Mesenteric fat pad (tissue), 1 donor: ENCODE measurements at places on chromosomes 7 and 10. TPM values are rescaled to one million over a fixed set of nuclear protein-coding genes. Genes with fewer than 3 reads are reported as not detected.
A peak's percentile ranks its signal among the peaks of the same experiment; 100 is the strongest.

Gene SEC61A2
- 3.2 TPM for total RNA-seq

DNA sequence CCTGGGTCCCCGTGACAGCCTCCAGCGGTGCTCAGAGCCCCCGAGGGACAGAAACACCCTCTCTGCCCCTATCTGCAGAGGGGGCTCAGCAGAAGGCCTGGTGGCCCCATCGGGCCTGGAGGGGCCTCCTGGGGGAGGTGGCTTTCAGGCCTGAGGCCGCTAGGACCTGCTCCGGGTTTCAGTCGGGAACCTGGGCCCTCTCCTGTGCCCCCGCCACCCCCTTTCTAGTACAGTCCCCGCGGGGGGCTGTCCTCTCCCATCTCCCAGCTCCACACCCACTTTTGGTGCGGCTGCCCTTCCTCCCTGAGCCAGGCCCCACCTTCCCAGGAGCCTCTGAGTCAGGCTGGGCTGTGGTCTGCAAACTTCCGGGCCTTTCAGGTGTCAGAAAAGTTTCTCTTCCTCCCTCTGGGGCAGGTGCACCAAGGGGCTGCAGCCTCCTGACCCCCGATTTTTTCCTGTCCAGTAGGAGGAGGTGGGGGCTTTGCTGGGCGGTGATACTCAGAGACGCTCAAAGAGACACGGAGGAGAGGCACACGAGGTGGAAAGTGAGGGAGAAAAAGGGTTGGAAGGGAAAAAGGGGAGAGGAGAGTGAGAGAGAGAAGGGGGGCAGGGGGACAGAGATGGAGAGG is 692 bp downstream of the CARD11 start:
- peak; percentile 82 for DNase-seq

GRCh38 chr10:61837755-61838171 is 63.7 kb upstream of the ARID5B start:
- DNase-seq = no peak

GRCh38 chr10:78510566-78511323 is 477.1 kb downstream of the RPS24 start:
- peak; percentile 68 for DNase-seq

- no peak for DNase-seq
Observed at GRCh38 chr7:50121286-50121685, 28.2 kb upstream of the ZPBP start.

- DNase-seq = no peak
Observed at GRCh38 chr7:20744954-20745446, 41.7 kb downstream of the SP8 start.
